ENCODE measurements at places on chromosomes 2 and 18.

DNA sequence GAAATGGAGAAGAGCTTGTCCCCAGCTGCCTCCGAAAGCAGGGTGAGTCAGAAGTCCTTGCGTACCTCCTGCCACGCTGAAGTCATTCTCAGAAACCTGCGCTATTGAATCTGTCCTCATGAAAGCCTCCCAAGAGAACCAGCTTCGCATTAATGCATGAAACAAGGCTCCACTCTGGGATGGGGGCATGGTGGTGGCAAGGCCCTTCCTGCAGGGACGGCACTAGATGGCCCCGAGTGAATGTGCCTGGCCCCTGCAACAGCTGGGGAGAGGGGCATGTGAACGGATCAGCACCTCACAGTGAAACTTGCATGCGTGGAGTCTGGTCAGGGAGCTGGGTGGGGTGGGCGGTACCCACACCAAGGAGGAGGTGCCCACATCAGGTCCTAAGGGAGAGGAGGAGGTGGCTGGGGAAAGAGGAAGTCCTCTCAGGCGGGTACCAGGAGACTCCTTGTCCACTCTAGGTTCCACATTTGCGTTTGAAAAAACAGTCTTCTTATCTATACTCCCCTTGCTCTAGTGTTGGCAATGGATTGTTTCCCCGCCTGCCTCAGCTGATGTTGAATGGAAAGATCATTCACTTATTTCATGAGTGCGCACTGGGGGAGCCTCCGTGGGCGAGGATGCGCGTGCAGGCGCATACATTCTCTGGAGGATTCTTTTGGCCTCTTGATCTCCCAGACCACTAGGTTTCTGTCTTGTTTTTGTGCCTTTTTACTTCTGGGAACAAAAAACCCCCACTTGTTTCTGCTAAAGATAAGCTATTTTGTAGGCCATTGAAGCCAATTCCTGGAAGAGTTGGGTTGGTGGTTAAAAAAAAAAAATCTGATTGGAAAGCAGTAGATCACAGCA is 104.7 kb downstream of the KLHL29 start:
- DNase-seq = no peak

GRCh38 chr2:134482131-134482723 is 228.4 kb downstream of the MGAT5 start:
- DNase-seq = no peak

GRCh38 chr2:217037353-217037752 is 177.5 kb upstream of the TNP1 start:
- no peak for DNase-seq

DNA sequence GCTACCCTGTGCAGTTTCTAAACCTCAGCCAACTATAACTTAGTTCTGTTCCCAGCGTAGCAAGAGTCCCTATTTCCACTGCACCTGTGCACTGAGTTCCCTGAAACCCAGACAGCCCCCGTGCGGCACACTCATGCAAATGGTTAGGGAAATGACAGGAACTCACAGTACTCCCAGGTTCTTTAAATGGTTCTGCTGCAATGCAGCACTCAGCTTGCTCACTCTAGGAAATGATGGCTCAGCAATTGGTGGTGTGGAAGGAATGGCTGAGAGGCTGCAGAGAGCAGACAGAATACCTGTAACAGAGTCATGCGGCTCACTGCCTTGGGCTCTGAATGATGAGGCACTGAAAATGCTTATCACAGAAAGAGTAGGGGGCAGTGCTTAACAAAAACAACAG is 143.0 kb downstream of the RAD51AP2 start:
- DNase-seq = no peak

DNA sequence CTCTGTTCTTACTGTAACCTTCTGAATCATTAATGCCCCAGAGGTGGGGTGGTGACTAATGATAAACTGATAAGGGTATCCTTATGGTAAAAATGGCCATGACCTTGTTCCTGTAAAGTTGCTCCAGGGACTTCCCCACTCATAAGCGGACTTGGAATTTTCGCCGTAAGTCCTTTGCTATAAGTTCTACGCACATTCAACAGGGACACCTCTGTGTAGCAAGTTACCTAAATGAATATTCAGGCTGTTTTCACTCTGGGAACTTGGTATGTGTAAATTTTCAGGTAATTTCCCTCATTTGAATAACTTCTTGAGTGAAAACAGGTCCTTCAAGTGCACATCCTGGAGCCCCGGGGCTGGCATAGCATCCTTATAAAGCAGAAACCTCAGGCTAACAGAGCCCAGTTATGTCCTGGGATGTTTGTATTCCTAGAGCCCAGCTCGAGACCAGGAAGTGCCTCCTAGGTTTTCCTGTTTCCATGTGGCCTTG is 9.4 kb upstream of the AGFG1 start:
- DNase-seq = no peak

- no peak for DNase-seq
These were observed 11.3 kb downstream of the STK17B start for GRCh38 chr2:196160101-196160500.

DNA sequence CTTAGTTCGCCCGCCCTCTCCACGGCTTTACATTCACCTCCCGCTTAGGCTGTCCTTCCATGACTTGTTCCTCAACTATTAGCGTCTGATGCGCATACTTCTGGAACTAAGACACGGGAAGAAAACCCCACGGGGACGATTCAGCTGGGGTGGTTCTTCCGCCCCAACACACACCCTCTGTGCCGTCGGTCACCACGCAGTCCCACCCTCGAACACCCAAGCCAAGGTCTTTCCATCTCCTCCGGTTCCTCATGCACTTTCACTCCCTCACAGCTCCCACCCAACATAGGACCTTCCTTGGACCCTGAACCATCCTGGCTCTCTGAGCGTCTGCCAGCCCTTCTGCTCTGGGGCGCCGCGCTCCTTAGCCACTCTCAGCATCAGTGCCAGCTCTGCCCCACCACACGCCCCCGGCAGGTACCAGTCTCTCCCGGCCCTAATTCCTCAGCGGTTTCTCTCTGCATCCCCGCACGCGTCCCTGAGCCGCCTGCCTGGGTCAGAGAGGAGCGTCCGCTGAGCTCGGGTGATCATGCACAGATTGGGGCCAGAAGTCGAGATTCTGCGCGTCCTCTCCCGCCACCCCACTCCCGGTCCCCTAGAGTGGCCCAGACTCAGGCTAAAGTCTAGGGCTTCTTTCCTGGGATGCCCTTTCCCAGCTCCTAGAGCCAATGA is 522 bp upstream of the SRD5A2 start:
- no peak for DNase-seq

DNA sequence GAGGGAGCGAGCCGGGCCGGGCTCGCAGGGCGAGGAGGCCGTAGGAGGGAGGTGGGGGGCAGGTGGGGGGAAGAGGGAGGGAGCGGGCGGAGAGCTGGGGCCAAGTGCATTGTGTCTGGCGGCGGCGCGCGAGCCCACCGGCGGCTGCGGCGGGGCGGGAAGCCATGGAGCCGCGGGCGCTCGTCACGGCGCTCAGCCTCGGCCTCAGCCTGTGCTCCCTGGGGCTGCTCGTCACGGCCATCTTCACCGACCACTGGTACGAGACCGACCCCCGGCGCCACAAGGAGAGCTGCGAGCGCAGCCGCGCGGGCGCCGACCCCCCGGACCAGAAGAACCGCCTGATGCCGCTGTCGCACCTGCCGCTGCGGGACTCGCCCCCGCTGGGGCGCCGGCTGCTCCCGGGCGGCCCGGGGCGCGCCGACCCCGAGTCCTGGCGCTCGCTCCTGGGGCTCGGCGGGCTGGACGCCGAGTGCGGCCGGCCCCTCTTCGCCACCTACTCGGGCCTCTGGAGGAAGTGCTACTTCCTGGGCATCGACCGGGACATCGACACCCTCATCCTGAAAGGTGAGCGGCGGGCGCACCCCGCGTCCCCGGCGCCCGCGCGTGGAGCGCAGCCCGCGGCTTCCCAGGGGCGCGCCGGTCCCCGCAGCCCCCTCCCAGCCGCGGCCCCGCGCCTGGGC is at the start of gene TMEM178A:
TMEM178A (plus strand) TSS at position 107 of the 680 bp plus-strand sequence; CDS start at position 165, 58 bp downstream.
- no peak for DNase-seq

DNA sequence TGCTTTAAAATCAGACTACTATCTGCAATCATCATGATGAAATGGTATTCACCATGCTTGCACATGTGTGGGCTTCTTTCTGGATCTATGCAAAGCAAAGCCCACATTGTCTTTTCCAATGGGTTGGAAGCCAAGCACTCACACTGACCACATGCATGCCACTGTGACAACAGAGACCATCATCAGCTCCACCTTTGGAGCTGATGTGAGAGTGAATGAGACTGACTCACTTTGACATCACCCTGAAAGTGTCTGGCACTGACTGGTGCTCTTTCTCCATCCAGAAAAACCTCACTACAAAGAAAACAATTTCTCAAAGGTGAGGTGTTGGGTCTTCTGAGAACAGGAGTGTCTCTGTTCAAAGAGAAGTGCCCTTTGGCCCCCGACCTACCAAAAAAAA is 4.7 kb downstream of the MYO5B start:
- no peak for DNase-seq

- no peak for DNase-seq
These were observed 44.7 kb downstream of the TGFA start for GRCh38 chr2:70508711-70509462.

DNA sequence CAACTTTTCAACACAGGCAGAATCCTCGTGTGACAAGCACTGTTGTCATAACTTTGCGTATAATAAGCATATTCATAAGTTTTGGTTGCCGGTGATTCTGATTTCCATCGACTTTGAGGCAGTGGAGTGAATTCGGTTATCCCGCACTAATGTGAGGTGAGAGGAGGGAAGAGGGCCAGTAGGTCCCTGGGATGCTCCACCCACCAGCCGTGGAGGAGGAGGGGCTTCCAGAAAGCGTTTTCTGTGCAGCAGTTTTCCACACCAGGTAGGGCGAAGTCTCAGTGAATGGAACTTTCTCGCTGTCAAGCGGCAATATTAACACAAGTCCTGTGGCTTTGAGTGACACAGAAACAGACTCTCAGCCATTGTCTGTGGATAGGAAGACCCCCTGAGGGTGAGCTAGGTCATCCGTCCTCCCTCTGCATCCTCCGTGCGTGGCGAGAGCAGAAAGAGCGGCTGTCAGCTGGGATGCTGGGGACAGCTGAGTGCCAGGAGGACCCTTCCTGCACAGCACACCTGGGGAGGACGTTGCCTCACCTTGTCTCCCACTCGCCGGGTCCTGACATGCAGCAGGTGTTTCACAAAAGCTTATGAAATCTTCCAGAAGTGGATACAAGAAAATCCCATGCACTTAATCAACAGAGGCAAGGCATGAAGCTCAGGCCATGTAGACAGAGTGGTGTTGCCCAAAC is 67.5 kb downstream of the DCDC2C start:
- DNase-seq = no peak

DNA sequence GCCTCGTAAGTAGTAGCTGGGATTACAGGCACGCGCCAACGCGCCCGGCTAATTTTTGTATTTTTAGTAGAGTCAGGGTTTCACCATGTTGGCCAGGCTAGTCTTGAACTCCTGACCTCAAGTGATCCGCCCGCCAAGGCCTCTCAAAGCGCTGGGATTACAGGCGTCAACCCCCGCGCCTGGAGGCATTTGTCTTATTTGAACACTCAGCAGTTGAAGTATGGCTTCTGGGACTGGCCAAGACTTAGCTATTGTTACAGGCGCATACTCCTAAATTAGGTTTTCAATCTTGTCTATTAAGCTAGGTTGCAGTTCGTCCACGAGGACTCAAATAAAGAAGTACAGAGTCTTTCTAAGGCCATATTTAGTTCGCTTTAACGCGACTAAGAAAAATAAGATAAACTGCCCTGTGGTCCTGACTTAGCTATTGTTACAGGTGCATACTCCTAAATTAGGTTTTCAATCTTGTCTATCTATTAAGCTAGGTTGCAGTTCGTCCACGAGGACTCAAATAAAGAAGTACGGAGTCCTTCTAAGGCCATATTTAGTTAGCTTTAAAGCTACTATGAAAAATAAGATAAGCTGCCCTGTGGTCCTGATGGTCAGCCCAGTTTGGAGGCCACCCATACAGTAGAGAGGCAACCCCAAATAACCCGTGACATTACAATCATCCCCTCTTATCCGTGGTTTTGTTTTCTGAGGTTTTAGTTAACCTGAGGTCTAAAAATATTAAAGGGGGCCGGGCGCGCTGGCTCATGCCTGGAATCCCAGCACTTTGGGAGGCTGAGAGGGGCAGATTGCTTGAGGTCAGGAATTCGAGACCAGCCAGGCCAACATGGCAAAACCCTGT is 20.8 kb upstream of the MTA3 start:
- DNase-seq = no peak

GRCh38 chr2:234643407-234643806 is 146.5 kb upstream of the ARL4C start:
- no peak for DNase-seq

DNA sequence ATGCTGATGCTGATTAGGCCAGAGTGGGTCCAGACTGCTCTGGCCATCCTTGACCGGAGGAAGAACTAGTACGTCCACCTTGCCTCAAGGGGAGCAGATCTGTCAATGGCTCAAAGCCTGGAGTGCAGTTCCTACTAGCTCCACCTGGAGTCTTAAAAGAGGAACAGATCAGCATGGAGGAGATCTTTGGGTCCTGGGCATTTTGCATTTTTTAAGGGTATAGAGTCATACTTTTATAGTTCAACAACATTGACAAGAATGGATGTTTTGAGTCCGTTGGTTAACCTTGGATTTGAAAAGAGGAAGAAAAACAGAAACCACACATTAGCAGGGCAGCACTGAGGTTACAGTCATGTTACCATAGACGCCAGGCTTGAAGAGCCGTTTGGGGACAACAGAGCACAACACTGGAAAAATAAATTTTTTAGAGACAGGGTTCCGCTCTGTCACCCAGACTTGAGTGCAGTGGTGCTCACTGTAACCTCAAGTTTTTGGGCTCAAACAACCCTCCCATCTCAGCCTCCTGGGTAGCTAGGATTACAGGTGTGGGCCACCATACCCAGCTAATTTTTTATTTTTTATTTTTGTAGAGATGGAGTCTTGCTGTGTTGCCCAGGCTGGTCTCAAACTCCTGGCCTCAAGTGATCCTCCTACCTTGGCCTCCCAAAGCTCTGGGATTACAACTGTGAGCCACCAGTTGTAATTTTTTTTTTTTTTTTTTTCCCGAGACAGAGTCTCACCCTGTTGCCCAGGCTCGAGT is 78.5 kb downstream of the PRKCE start:
- DNase-seq = no peak

DNA sequence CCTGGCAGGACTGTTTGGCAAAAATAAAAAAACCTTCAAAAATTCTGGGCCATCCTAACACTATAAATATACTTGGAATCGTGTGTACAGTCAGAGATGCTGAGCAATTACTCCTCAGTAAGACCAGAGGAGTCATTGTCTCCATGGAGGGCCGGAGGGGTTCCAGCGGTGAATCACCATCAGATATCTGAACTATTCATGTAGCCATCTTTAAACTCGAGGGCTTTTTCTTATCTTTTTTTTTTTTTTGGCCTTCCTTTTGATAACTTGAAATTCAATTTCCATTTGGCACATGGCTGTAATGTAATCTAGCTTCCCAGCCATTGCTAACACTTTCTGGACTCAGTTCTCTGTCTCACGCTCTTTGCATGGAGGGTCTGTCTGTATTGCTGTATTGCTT is 7.4 kb upstream of the FHL2 start:
- no peak for DNase-seq

DNA sequence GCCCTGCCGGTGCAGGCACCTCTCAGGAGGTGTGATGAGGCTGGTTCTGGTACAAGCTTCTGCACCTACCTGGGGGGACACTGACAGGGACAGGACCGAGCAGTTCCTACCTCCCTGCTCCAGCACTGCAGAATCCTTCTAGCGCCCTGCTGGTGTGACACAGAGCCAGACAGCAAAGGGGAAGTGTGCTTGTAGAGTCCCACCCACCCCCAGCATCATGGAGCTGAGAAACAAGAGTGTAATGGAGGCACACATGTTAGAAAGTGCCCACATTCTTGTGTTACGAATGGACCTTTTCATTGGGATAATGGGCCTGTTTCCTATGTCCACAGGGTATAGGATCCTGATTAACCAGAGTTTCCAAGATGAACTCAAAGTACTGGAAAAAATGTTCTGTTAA is 38.3 kb downstream of the OXER1 start:
- DNase-seq = no peak

GRCh38 chr2:10968176-10968575 is 56.4 kb downstream of the KCNF1 start:
- no peak for DNase-seq

All from SK-N-DZ (cell line).